WTC11 (cell line): ENCODE measurements at places on chromosomes 1 and 21. TPM values are rescaled to one million over a fixed set of nuclear protein-coding genes. Genes with fewer than 3 reads are reported as not detected.
A peak's percentile ranks its signal among the peaks of the same experiment; 100 is the strongest.

CACHD1 gene
- 26.3 to 34.4 TPM (median 34.4 TPM) in 3 replicates for total RNA-seq

CFHR3 gene
- 0.24 to 0.80 TPM (median 0.27 TPM) in 3 replicates for total RNA-seq

G0S2 gene
- 0.57 to 0.92 TPM (median 0.81 TPM) in 3 replicates for total RNA-seq

ANXA9 gene
- total RNA-seq = 1.5 to 1.6 TPM (median 1.6 TPM) in 3 replicates

SELP gene
- 0.17 TPM in 1 of 3 replicates, not detected in the others for total RNA-seq

ATPAF1 gene
- 35.7 to 45.5 TPM (median 44.5 TPM) in 3 replicates for total RNA-seq

DFFA gene
- 86.4 to 86.7 TPM (median 86.5 TPM) in 3 replicates for total RNA-seq

OR2L13 gene
- not detected in 3 replicates for total RNA-seq

DNA sequence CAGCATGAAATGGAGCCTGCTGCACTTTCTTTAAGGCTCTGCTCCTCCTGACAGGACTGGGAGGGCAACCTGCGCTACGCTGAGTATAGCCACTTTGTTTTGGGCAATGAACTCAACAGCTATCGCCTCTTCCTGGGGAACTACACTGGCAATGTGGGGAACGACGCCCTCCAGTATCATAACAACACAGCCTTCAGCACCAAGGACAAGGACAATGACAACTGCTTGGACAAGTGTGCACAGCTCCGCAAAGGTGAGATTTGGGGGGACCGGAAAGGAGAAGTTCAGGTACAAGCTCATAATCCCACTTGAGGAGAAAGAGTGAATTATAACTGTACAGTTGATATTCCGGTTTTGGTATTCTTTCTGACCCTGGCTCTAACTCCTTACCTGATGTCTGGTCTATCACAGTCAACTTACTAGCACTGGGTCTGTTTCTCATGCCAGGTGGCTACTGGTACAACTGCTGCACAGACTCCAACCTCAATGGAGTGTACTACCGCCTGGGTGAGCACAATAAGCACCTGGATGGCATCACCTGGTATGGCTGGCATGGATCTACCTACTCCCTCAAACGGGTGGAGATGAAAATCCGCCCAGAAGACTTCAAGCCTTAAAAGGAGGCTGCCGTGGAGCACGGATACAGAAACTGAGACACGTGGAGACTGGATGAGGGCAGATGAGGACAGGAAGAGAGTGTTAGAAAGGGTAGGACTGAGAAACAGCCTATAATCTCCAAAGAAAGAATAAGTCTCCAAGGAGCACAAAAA, 5.4 kb downstream of the ANGPTL7 start:
- DNase-seq = no peak

DNA sequence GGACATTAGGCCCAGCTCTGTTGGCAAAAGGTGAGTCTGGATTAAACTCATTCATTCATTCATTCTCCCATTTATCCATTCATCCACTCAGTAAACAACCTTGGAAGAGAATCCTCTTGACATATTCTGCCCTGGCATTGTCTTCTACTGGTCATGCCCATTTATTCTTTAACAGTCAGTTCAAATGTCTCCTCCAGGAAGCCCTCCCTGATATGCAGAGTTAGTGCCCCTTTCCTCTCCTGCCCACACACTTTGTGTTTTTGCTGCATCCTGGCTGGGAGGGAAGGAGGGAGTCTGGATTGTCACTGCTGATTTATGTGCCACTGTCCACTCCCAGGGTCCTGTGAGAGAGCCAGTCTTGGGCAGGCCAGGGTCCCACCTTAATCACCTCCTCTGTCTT, 600.3 kb downstream of the MATN1 start:
- no peak for DNase-seq

GRCh38 chr1:150543500-150544143, 5.6 kb upstream of the ADAMTSL4 start:
- DNase-seq = no peak

- DNase-seq = no peak
Observed at GRCh38 chr21:39843916-39844315, 23.3 kb upstream of the PCP4 start.

- no peak for DNase-seq
Observed at GRCh38 chr1:113784104-113784779, 25.0 kb upstream of the PHTF1 start.

GRCh38 chr1:207463021-207463420, 8.9 kb downstream of the CR2 start:
- DNase-seq = no peak

DNA sequence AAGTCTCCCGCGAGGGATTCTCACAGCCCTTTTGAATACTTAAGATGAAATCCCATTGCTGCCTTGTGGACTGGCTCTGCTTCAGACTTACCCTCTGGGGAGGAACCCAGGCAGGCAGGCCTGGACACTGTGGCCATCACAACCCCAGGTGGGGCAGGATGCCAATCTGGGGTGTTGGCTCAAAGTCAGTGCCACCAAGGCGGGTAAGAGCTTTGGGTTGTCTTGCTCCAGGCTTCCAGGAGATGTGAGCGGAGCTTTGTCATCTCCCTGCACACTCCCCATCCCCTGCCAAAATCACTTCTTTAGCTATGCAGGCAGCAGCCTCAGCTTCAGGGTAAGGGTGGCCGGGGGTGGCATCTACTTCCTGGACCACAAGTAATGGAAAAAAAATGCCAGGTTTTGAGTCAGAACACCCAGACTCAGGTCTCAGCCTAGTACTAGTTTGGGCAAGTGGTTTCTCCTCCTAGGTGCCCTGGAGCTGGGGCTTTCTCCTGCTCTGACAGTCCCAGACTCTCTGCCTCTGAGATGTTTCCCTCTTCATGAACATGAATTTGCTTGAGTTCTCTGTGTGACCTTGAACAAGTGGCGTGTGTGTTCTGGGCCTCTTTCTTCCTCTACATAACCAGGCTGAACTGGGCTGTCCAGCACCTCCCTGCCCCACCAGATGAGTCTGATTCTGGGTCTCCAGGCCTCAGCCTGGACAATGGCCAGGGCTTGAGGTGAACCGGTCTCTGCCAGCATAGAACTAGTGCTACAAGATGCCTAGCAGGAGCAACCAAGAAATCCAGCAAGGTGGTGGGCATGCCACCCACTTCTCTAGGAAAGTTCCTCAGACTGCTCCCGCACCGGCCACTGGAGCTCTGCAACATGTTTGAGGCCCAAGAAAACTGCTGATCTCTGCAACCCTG, 65.4 kb downstream of the VWA5B1 start:
- DNase-seq = no peak

- DNase-seq = no peak
Observed at GRCh38 chr1:171530676-171531075, 45.3 kb downstream of the PRRC2C start.

DNA sequence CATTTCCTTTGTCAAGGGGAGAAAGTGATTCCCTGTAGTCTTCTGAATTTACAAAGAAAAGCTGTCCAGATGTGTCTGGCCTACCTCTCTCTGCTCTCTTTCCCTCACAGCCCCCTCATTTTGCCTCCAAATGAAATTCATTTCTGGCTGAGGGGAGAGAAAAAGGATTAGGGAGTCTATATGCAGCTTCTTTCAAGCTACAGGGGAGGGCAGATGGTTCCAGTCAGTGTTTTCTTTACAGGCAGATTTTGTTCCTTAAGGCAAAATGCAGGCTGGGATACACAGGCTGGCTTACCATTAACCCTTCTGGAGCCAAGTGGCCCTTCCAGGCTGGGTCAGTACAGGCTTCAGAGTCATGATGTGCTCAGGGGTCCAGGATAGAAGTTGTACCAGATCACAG, 198.1 kb upstream of the USP24 start:
- DNase-seq = no peak

GRCh38 chr1:38690790-38691449, 168.7 kb downstream of the RRAGC start:
- DNase-seq = no peak

DNA sequence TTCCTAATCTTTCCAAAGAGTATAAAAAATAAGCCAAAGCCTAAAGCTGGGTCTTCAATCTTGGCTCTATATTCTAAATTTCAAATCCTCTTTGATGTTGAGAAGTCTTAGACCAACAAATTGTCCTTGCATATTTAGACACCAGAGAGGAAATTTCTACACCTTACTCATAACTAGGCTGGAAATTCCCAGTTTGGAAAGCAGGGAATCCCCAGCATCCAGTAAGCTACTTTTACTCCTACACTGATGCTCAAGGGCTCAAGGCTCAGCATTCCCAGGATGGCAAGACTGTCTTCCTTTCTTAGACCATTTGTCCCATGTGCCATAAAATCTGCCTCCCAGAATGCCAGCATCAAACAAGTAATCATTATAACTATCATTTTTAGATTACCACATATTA, 28.3 kb downstream of the PRDX6 start:
- DNase-seq = no peak

- no peak for DNase-seq
Observed at GRCh38 chr1:231515748-231516147, 12.7 kb upstream of the TSNAX start.

GRCh38 chr1:238205045-238205662, 314.4 kb upstream of the ZP4 start:
- DNase-seq = no peak

- no peak for DNase-seq
Observed at GRCh38 chr1:223712850-223713474, 623 bp downstream of the CAPN2 start.

- DNase-seq = no peak
Observed at GRCh38 chr1:167716000-167716271, 5.8 kb upstream of the MPZL1 start.

DNA sequence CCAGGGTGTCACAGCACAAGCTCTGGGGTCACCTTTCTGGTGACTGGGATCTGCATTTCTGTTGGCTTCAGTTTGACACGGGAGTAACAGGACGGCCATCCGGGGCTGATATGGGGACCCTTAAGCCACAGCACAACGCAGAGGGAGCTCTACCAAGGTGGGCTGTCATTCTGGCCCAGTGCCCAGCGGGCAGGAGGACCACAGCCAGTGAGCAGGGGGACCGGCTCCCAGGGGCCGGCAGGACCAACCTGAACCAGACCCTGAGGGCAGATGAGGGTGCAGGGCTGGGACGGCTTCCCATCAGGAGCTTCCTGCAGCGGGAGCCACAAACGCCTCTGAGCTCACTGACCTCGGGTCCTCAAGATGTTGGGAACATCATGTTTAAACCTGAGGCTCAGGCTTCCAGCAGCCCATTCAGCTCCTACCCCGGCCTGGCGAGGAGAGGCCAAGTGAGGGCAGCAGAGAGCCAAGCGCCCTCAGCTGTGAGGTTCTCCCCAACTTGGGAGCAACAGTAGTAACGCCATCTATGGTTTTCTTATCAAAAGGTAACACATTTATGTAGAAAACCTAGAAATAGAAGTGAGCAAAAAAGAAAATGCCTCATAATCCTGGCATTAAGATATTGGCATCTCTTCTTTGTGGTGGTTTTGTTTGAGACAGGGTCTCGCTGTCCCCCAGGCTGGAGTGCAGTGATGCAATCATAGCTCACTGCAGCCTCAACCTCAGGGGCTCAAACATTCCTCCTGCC, 26.8 kb downstream of the TMEM201 start:
- peak; percentile 85 for DNase-seq
